ENCODE measurements at places on chromosomes 2 and 18.
A peak's percentile ranks its signal among the peaks of the same experiment; 100 is the strongest.

DNA sequence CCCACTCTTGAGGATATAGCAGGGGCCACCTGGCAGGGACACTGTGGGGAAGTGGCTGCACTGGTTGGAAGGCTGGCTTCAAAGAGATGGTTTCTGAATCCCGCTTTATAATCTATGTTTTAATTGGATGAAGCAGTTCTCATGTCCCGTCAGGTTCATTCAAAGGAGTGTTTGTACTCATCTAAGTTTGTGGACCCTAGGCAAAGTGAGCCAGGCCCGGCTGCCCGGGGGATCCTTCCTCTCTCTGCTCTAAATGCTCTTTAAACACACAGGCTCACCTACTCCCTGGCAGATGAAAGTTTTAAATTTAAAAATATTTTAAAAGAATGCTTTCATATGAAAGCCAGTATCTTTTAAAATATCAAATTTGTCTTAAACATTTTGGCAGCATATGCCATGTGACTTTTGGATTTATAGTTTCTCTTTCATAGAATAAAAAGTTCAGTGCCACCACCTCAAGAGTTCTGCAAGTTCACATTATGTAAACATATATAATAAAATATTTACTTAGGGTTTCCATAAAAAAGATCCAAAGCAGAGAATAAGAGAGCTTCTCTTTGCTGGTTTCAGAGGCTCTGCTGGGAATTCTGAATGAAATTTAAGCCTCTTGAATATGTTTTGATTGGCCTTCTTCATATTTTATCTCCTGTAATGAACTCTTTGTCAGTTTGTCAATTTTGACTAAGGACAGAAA is 143.5 kb upstream of the ALPP start:
- no peak for DNase-seq

GRCh38 chr18:38606841-38607240 is 1041.2 kb upstream of the CELF4 start:
- DNase-seq = no peak

DNA sequence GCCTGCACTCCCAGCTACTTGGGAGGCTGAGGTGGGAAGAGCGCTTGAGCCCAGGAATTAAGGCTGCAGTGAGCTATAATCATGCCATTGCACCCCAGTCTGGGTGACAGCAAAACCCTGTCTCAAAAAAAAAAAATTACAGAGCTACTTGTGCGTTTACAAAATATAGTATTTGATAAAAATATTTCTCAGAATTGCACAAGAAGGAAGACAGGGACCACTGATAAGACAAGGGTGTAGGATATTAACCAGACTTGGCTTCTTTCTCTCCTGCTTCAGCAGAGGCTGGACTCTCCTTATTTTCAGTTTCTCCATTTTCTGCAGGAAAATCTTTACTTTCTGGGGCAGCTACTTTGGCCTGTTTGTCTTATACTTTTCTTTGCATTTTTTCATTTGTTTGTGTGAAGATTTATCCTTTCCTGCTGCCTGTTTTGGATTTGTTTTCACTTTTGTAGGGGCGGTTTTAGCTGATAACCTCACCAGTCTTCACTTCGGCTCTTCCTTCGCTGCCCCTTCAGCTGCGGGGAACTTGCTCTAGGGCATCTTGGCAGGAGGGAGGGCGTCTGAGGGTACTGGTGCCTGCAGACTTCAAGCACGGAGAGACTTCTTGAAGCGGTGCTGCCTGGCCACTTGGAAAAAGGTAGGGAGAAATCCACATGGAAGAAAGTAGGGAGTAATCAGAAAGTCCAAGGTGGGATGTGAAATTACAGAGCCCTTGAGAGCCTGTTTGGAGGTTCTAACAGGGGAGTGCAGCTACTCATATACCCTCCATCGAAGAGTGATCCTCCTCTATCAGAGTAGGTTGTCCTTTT is 14.9 kb upstream of the ZDBF2 start:
- DNase-seq = no peak

- no peak for DNase-seq
These were observed 90.0 kb downstream of the MBP start for GRCh38 chr18:77042583-77042982.

DNA sequence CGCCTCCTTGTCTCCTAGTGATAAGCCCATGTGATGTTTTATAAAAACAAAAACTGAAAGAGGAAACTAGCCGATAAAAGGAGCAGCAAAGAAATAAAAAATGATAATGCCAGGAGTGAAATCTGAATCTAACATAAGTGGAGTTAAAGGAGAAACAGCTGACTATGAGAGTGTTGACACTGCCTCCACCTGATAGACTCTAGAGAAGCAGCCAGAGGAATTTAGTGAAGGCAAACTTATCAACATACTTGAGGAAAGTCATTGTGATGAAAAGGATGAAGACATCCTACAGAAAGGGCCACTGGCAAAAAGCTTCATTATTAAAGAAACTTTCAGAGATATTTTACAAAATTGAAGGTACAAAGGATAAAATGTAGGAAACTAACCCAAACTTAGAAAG is 1.9 kb downstream of the M1AP start:
- DNase-seq = no peak

DNA sequence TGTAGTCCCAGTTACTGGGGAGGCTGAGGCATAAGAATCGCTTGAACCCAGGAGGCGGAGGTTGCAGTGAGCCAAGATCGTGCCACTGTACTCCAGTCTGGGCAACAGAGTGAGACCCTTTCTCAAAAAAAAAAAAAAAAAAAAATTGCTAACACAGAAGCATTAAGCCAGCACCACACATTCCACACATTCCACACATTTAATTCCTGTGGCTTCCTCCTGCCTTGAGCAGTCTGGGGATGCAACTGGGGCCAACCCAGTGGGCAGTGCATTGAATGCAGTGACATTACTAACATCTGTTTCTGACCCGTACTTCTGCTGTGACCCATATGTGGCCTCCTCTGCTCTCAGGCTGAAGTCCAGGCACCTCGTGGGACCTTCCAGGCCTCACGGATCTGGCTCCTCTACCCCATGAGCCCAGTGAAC is 107.0 kb downstream of the BCL2L11 start:
- peak; percentile 87 for DNase-seq

DNA sequence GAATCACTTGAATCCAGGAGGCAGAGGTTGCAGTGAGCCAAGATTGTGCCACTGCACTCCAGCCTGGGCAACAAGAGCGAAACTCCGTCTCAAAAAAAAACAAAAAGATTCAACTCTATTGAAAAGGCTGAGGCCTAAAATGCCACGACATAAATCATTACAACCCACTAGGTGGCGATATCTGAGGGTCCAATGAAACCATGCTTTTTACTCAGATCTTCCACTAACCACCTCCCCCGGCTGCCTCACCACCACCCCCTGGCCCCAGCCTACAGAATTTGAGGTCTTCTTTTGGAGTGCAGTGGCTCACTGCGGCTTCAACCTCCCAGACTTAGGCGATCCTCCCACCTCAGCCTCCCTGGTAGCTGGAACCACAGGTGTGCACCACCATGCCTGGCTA is 57.5 kb downstream of the AP1S3 start:
- DNase-seq = peak; percentile 56

GRCh38 chr2:152093464-152093863 is 5.4 kb downstream of the CACNB4 start:
- DNase-seq = no peak

GRCh38 chr2:161344692-161345091 is 36.5 kb downstream of the PSMD14 start:
- no peak for DNase-seq

- no peak for DNase-seq
These were observed 1.5 kb downstream of the ESCO1 start for GRCh38 chr18:21598726-21599584.

GRCh38 chr2:239116456-239117246 is 268.8 kb downstream of the TWIST2 start:
- DNase-seq = peak; percentile 76

DNA sequence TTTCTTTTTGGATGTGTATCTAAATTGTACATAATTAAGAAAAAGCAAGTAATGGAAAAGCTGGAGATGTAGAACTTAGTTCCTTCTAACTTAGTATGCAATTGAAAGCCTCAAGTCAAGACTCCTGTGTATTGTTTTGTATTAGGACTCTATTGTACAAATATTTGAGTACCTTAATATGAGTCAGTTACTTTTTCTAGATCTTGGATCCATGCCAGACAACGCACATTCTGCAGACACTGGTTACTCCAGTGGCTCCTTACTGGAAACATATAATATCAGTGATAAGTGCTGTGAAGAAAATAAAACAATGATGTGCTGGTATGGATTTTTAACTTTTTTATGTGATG is 1.5 kb downstream of the SLC39A10 start:
- peak; percentile 80 for DNase-seq

GRCh38 chr2:61512768-61513398 is 25.3 kb downstream of the XPO1 start:
- no peak for DNase-seq

- DNase-seq = no peak
These were observed 423.5 kb upstream of the FANCL start for GRCh38 chr2:58664523-58665151.

DNA sequence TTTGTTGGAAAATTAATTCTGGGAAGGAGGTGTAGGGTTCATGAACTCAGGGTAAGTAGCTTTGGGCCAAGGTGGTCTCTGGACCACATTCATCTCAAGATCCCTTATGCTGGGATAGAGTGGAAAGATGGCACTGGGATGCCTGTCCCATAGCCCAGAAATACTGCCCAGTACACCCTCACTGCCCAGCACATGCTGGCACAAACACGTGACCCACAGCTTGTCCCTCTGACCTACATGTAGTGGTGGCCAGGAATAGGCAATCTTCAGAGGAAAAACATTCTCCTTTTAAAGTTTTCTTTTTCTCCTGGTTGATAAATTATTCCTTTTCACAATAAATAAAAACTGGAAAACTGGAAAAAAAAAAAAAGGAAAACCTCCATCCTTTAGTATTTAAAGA is 135.6 kb upstream of the ACAA2 start:
- DNase-seq = no peak

- DNase-seq = no peak
These were observed 48.5 kb upstream of the PELI1 start for GRCh38 chr2:64192664-64193105.

GRCh38 chr2:213934560-213934959 is 476.3 kb upstream of the VWC2L start:
- peak; percentile 37 for DNase-seq

GRCh38 chr2:151476287-151476686 is 66.6 kb downstream of the RIF1 start:
- DNase-seq = no peak

DNA sequence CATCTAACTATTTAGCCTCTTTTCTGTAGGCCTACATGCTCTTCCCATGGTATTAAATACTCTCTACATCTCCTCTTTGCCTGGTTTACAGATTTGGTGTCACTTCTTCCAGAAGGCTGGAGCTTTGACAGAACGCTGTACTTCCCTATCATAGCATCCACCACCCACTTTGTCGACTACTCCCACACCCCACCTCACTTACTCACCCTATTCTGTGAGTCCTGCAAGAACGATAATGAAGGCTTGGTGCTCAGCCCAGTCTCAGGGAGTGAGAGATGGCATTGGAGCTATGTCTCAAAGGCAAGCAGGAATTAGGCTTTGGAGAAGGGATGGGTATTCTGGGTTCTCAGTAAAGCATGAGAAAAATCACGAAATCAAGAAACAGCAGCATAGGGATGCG is 20.3 kb upstream of the KDM3A start:
- no peak for DNase-seq

- DNase-seq = no peak
These were observed 1993.1 kb upstream of the CELF4 start for GRCh38 chr18:39558658-39559057.

DNA sequence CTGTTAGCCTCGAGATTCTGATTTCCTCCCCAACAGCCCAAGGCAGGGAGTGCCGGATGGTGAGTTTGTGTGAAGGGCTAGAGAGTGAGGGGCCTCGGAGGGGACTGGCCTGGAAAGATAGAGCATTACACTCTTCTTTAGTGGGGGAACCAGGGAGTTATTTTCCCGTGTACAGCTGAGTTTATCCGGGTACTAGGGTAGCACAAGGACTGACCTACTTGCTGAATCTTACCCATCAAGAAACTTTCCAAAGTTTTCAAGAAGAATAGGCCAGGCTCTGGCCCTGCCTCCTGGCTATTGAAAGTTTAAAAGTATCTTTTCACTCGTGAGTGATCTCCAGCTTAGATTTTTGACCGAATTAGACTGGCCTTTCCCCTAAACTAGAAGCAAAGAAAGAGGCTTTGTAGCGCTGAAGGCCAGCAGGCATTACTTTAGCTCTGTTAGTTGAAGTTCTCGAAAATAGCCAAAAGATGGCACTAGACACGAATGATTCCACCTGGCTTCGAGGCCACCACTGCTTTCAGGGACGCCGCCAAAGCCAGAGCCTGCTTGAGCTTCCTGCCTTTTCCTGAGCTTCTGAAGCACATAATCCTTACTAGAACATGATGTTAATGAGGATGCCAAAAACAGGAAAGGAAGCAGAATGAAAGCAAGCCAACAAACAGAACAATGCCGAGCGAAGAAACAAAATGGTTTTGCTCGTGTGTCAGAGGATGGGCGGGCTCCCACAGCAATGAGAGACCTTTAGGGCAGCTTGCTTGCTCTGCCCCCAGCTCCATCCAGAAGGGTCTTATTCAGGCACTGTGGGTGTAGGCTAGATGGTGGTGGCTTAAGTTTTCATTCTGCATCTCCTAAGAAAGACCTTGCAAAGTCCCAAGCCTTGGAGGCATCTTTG is 55.8 kb downstream of the TSN start:
- DNase-seq = peak; percentile 62

- no peak for DNase-seq
These were observed 18.3 kb upstream of the SLC39A10 start for GRCh38 chr2:195638750-195639149.

GRCh38 chr2:7984693-7985353 is 697.0 kb upstream of the ID2 start:
- DNase-seq = no peak

- no peak for DNase-seq
These were observed 6.6 kb downstream of the CAPN10 start for GRCh38 chr2:240593026-240593702.

DNA sequence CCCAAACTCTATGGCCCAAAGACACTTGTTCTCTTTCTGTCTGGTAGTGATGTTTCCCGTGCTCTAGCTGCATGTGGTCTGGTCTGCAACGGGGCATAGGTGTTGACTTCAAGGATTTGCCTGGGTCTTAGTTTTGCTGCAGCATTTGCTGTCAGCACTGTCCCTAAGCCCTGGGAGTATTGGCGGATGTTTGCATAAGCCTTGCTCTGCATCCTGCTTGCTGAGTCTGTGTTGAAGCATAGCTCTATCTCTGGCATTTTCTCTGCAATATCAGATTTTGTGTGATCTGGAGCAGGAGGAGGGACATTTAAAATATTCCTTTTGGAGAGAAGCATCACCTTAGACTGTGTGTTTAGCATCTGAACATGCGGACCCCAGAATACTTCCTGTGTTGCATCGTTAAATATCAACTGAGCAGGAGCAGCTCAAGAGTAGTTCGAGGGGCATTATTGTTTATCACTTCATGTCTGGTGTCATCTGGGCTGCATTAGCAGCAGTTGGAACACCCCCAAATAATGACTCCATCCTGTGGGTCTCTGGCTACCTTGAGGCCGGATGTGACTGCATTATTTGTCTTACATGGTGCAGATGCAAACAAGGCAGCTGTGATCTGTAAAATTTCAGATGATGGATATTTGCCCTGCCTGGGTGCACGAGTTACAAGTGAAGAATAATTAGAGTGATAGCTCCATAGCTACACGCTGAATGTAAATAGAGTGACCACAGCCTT is 231.7 kb downstream of the TRIB2 start:
- DNase-seq = no peak

GRCh38 chr18:8045884-8046281 is 478.8 kb downstream of the PTPRM start:
- no peak for DNase-seq

GRCh38 chr2:237942513-237942899 is 24.3 kb upstream of the UBE2F start:
- no peak for DNase-seq

- no peak for DNase-seq
These were observed 459.5 kb upstream of the CDH20 start for GRCh38 chr18:60873708-60874107.

GRCh38 chr2:158191076-158191895 is 89.6 kb downstream of the UPP2 start:
- DNase-seq = peak; percentile 30
